Heart right ventricle (tissue), 16 donors: ENCODE measurements at places on chromosomes 2 and 18. TPM values are rescaled to one million over a fixed set of nuclear protein-coding genes. Genes with fewer than 3 reads are reported as not detected.

The FMNL2 gene
- 4.2 TPM for total RNA-seq

The LIMS4 gene
- 2.8 TPM for total RNA-seq

The EFHD1 gene
- 19.9 TPM for total RNA-seq

The CDH19 gene
- 15.0 TPM for total RNA-seq

The LRATD1 gene
- 1.4 TPM for total RNA-seq

The C1GALT1C1L gene
- total RNA-seq = 2.2 TPM

The RTKN gene
- total RNA-seq = 9.3 TPM

The RESP18 gene
- not detected for total RNA-seq

The NGEF gene
- 0.32 TPM for total RNA-seq

The DSG2 gene
- total RNA-seq = 43.6 TPM

The G6PC2 gene
- total RNA-seq = 0.15 TPM

The SPOPL gene
- 11.8 TPM for total RNA-seq

The STAT4 gene
- 6.6 TPM for total RNA-seq

The NT5DC4 gene
- total RNA-seq = not detected

DNA sequence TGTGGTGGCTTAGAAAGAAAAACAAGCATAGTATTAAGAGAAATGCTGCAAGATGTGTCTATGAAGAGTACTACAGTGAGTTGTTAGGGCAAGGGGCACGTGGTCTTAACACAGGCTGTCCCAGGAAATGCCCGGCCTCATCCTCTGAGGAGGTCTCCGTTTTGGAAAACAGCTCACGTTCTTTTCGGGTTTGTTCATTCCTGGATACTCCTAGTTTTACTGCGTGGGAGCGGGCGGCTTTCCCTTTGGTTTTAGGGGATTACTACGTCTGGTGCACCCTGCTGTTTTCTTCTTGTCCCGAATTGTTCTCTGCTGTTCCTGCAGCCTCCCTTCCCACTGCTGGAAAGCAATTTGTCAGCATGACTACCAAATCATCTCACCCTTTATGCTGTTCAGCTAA lies 55.5 kb upstream of the RAB6D start:
- H3K36me3 ChIP-seq = no peaks in the 10 kb centered on the region
- no peak for DNase-seq
- no peaks in the 10 kb centered on the region for H3K4me1 ChIP-seq
- no peak overlapping the region for H3K4me3 ChIP-seq

DNA sequence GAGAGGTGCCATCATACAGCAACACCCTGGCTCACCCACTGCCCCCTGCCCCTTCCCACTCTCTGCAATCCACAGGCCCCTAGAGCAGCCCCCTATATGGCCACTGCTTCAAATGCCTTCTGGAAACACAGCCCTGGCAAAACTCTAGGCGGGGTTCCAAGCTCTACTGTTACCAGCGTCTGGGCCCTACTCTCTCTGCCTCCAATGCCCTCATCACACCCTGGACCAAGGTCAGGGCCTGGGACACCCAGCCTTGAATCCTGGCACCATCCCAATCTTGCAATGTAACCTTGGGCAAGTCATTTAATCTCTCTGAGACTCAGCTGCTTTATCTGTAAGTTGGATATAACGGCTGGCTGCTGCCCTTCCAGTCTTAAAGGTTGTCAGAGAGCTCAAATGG lies 39.2 kb upstream of the LOXHD1 start:
- H3K36me3 ChIP-seq = no peaks in the 10 kb centered on the region
- peaks cover 3% of the 10 kb centered on the region for H3K4me1 ChIP-seq
- H3K27me3 ChIP-seq = no peaks in the 10 kb centered on the region

GRCh38 chr18:13793819-13794218 lies 30.1 kb upstream of the MC5R start:
- no peak overlapping the region for H3K27ac ChIP-seq
- peaks cover under 1% of the 10 kb centered on the region for H3K27me3 ChIP-seq
- H3K4me3 ChIP-seq = no peak overlapping the region

DNA sequence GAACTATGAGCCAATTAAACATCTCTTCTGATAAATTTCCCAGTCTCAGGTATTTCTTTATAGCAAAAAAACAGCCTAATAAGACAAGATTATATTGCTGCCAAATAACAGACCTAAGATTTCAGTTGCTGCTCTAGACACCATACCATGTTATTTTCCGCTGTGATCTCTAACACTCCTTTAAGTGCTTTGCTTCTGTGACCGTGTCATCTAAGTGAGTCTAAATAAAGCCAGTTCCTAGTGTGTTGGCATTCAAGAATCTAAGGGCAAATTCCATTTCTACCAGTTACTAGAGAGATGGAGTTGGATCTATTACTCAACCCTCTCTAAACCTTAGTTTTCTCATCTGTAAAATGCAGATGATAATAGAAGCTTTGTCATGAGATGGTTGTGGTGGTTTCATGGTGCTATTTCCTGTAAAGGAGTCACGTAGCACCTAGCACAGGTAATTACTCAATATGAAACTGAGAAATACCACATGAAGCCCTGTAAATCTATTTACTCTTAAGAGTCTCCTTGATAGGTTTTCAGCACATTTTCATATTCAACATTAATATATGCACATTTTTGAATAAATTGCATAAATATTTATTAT lies 40.5 kb downstream of the SPHKAP start:
- no peaks in the 10 kb centered on the region for H3K36me3 ChIP-seq
- H3K27me3 ChIP-seq = no peaks in the 10 kb centered on the region
- DNase-seq = no peak
- peak overlapping the region; percentile 43 for H3K27ac ChIP-seq
- no peaks in the 10 kb centered on the region for H3K4me1 ChIP-seq
- H3K4me3 ChIP-seq = no peak overlapping the region

- H3K27me3 ChIP-seq = no peaks in the 10 kb centered on the region
- no peak overlapping the region for H3K4me3 ChIP-seq
- H3K27ac ChIP-seq = no peak overlapping the region
Measured at GRCh38 chr2:219969508-219969907, 342.1 kb downstream of the SLC4A3 start.

DNA sequence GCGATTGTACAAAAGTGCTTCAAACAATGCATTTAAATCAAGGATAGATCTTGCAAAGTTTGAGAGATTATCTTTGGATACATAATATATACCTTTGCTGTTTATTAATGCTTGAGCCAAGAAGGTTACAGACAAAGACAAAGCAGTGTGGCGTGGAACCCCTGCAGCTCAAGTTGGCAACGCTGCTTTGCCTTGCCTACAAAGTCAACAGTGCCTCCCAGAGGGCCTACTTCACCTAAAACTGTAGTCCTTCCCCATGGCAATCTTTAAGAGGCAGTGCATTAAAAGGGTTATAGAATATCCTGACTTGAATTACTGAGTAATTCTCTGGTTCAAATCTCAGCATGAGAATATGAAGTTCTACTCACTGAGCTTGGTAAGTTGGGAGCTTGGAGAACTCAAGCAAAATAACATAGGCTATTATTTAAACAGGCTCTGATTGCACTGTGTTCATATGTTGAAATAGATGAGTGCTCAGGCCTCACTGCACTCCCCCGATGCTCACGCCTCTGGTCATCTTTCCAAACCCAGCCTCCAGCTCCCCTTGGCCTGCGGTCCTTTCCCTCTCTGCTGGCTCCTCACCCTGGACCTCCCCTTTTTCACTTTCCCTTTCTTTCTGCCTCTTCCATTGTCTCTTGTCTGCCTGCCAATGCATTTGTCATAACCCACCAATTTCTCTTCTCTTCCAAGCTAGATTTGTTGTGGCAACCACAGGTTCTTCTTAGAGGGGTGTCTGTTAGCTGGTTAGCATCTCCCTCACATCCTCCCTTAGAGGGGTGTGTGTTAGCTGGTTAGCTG lies 96.5 kb downstream of the MYT1L start:
- H3K27me3 ChIP-seq = peaks cover 4% of the 10 kb centered on the region
- H3K4me1 ChIP-seq = no peaks in the 10 kb centered on the region
- DNase-seq = no peak
- H3K27ac ChIP-seq = no peak overlapping the region
- no peak overlapping the region for H3K4me3 ChIP-seq

DNA sequence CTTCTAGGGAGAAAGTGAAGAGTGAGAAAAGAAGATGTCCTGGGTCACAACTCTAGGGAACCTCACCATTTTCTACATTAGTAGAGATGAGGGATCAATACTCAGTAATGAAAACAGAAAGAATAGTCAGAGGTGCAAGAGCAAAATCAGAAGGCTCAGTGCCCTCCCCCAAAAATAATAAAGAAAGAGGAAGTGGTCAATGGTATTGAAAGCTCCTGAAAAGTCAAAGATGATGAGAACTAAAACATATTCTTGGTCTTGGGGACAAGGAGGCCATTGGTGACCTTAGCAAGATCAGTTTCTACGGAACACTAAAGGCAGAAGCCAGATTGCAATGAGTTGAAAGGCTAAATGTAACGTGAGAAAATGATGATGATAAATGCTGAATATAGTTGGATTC lies 24.5 kb upstream of the MYO1B start:
- no peaks in the 10 kb centered on the region for H3K27me3 ChIP-seq
- H3K4me3 ChIP-seq = no peak overlapping the region
- H3K27ac ChIP-seq = no peak overlapping the region
- H3K4me1 ChIP-seq = peaks cover 33% of the 10 kb centered on the region
- no peaks in the 10 kb centered on the region for H3K36me3 ChIP-seq
- no peak for DNase-seq

- H3K36me3 ChIP-seq = no peaks in the 10 kb centered on the region
- no peak overlapping the region for H3K4me3 ChIP-seq
- H3K4me1 ChIP-seq = no peaks in the 10 kb centered on the region
- no peaks in the 10 kb centered on the region for H3K27me3 ChIP-seq
Measured at GRCh38 chr2:236862961-236863728, 222.5 kb upstream of the COPS8 start.

DNA sequence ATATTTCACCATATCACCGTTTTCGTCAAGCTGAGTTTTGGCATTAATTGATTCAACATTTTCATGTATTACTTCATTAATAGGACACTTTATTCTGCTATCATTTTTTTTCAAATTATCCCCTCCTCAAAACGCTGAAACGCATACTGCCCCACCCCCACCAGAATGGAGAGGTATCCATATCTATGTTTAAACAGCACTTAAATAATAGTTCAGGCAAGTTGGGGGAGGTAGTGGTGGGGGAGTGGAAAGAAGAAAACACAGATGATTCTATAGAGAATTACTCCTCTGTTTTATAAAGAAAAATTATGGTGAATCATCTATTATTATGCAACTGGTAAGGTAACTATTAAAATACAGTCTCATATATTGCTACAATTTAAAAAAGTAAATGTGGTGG lies 314.4 kb upstream of the ZEB2 start:
- no peak overlapping the region for H3K4me3 ChIP-seq
- H3K27ac ChIP-seq = no peak overlapping the region
- H3K4me1 ChIP-seq = no peaks in the 10 kb centered on the region
- H3K36me3 ChIP-seq = no peaks in the 10 kb centered on the region
- no peaks in the 10 kb centered on the region for H3K27me3 ChIP-seq
- DNase-seq = no peak

GRCh38 chr2:70771446-70771845 lies 3.4 kb upstream of the ADD2 start:
- H3K27me3 ChIP-seq = peaks cover 43% of the 10 kb centered on the region
- no peak overlapping the region for H3K4me3 ChIP-seq
- peaks cover 12% of the 10 kb centered on the region for H3K4me1 ChIP-seq
- H3K27ac ChIP-seq = no peak overlapping the region
- no peak for DNase-seq
- H3K36me3 ChIP-seq = no peaks in the 10 kb centered on the region

- no peaks in the 10 kb centered on the region for H3K36me3 ChIP-seq
- H3K27ac ChIP-seq = peak overlapping the region; percentile 25
- H3K4me1 ChIP-seq = peaks cover 22% of the 10 kb centered on the region
- DNase-seq = no peak
- H3K27me3 ChIP-seq = no peaks in the 10 kb centered on the region
- H3K4me3 ChIP-seq = no peak overlapping the region
Measured at GRCh38 chr2:8412586-8412985, 269.3 kb upstream of the ID2 start.

DNA sequence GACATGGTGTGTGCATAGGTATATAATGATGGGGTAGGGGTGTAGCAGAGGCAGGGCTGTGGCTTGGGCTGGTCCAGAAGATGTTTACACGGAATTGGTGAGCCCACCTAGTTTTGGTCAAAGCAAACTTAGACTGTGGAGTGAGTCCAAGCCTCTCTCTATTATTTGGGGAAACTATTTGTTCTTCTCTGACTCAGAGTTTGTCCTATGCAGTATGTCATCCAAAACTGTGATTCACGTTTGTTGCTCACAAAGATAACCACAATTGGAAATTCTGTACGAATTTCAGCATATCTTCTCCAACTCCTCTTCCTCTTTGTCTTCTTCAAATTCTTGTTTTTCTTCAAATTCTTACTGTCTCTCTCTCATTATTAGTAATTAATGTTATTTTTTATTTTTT lies 292.9 kb downstream of the XIRP2 start:
- no peaks in the 10 kb centered on the region for H3K27me3 ChIP-seq
- no peak overlapping the region for H3K4me3 ChIP-seq
- DNase-seq = no peak
- H3K36me3 ChIP-seq = no peaks in the 10 kb centered on the region

- no peak for DNase-seq
- H3K36me3 ChIP-seq = no peaks in the 10 kb centered on the region
- no peak overlapping the region for H3K27ac ChIP-seq
- H3K4me1 ChIP-seq = no peaks in the 10 kb centered on the region
- peaks cover 19% of the 10 kb centered on the region for H3K27me3 ChIP-seq
Measured at GRCh38 chr2:129945557-129945956, 33.9 kb upstream of the RAB6C start.

GRCh38 chr2:45210462-45211195 lies 201.4 kb upstream of the SIX2 start:
- no peaks in the 10 kb centered on the region for H3K4me1 ChIP-seq
- H3K27ac ChIP-seq = no peak overlapping the region
- H3K36me3 ChIP-seq = no peaks in the 10 kb centered on the region
- no peak overlapping the region for H3K4me3 ChIP-seq
- no peaks in the 10 kb centered on the region for H3K27me3 ChIP-seq
- no peak for DNase-seq

DNA sequence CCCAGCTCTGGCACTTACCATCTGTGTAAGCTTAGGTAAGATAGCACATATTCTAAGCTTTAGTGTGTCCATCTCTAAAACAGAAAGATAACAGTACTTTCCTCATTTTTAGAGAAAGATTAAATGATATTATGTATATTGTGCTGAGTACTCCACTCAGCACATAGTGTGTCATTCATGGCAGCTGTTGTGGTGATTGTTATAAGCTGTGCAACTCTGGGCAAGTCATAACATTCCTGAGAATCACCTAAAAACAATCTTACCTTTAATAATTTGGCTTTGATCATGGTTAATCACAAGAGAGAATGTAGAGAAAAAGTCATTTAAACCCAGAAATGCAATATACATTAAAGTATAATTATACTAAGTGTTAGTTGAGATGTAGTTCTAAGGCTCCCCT lies 391.5 kb downstream of the GALNT13 start:
- no peaks in the 10 kb centered on the region for H3K36me3 ChIP-seq
- H3K27ac ChIP-seq = no peak overlapping the region
- no peak for DNase-seq
- no peak overlapping the region for H3K4me3 ChIP-seq
- H3K27me3 ChIP-seq = no peaks in the 10 kb centered on the region
